ENCODE measurements at places on chromosomes 7 and 10.
A peak's percentile ranks its signal among the peaks of the same experiment; 100 is the strongest.

- DNase-seq, result no peak
Measured at GRCh38 chr7:13742126-13742525, 247.3 kb downstream of the ETV1 start.

- DNase-seq, result no peak
Measured at GRCh38 chr7:94276795-94277194, 117.9 kb upstream of the COL1A2 start.

- no peak for DNase-seq
Measured at GRCh38 chr7:99006739-99007424, 128.6 kb downstream of the TRRAP start.

GRCh38 chr10:27815846-27816245 lies 70.2 kb upstream of the MKX start:
- DNase-seq, result no peak

- DNase-seq, result peak; percentile 43
Measured at GRCh38 chr10:21724687-21725367, 190.8 kb downstream of the MLLT10 start.

DNA sequence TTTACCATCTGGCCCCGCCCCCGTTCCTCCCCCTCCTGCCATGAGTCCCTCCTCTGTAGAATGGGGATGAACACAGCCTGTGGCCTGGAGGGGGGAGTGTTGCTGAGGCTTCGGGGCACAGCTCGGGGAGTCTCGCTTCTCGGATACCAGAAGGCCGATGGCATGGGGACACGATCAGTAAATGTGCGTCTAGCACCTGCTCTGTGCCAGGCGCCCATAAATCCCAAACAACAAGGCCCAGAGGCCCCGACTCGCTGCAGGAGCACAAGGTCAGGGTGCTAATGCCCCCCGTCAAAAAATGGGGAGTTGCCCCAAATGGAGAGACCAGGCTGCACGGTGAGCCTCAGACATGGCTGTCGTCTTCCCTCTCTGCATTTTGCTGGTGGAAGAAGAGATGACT lies 40.7 kb downstream of the JAKMIP3 start:
- DNase-seq, result no peak

- no peak for DNase-seq
Measured at GRCh38 chr7:111168182-111168581, 77.3 kb downstream of the LRRN3 start.

GRCh38 chr7:113431406-113431805 lies 313.1 kb upstream of the SMIM30 start:
- DNase-seq, result no peak

- DNase-seq, result no peak
Measured at GRCh38 chr10:5105626-5106025, 11.4 kb downstream of the AKR1C3 start.

GRCh38 chr7:47503281-47503680 lies 78.6 kb downstream of the TNS3 start:
- DNase-seq, result no peak

GRCh38 chr10:63573068-63573697 lies 52.0 kb downstream of the REEP3 start:
- peak; percentile 49 for DNase-seq

- no peak for DNase-seq
Measured at GRCh38 chr7:46489106-46489505, 568.0 kb upstream of the IGFBP3 start.

GRCh38 chr10:116712519-116712918 lies 29.8 kb downstream of the HSPA12A start:
- DNase-seq, result no peak

DNA sequence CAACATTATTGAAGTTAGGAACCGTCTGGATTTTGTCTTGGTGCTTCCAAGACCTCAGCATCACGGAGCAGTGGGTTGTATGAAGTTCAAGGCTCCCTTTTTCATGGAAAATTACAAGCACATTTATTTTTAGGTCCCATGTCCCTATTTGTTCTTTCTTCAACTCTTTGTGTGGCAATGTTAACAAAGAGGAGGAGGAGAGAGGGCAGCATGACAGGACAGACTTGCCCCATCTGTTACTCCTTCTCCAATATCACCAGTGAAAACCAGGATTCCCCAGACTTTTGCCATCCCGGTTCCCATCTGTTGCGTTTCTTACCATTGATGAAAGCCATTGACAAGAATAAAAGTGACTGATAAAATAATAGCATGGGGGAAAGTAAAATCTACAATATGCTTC lies 28.6 kb downstream of the EEPD1 start:
- DNase-seq, result no peak

- DNase-seq, result no peak
Measured at GRCh38 chr7:10662491-10662890, 311.2 kb upstream of the PHF14 start.

DNA sequence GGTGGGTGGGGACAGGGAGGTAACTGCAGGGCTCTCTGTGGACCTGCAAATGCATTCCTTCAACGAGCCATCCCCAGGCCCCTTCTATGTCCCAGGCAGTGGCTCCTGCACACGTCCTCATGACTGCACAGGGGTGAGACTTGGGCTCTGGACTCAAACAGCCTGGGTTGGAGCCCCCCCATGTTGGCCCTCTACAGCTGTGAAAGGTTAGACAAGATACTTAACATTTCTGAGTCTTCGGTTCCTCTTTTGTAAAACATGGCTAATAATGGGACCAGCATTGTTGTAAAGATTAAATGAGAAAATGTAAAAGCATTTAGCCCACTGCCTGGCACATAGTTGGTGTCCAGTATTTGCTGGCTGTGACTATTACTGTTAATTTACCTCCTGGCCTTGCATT lies 41.8 kb downstream of the CHST3 start:
- DNase-seq, result no peak

DNA sequence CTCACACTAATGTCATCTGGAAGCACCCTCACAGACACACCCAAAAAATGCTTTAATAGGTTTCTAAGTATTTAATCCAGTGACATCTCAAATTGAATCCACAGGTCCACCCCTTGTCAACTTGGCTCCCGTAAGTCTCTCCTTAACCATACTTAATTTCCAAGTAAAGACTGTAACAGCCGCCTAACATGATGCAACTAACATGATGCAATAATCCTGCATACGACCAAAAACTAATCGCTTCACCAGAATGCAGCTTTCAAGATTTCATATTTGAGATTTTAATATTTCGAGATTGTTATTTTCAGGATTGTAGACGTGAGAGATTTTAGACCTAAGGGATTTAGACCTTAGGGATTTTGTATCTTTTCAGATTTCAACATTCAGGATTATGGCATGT lies 3.7 kb upstream of the HDAC9 start:
- no peak for DNase-seq

DNA sequence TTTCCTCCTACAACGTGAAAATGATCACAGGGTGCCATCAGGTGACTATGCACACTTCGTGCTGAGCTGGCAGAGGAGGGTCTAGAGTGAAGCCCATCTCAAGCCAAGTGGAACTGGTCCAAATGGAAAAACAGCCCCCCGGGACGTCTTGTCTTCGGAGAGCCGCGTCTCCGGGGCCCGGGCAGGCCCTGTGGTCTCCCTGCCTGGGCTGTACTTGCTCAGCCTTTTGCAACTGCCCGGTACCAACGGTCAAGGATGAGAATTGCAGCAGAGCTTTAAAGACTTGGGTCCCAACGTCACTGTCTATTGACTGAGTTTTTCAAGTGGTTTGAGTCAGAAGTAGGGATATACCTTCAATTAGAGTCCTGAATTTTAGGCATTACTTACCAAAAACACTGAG lies 315.5 kb downstream of the PTPRN2 start:
- DNase-seq, result no peak

DNA sequence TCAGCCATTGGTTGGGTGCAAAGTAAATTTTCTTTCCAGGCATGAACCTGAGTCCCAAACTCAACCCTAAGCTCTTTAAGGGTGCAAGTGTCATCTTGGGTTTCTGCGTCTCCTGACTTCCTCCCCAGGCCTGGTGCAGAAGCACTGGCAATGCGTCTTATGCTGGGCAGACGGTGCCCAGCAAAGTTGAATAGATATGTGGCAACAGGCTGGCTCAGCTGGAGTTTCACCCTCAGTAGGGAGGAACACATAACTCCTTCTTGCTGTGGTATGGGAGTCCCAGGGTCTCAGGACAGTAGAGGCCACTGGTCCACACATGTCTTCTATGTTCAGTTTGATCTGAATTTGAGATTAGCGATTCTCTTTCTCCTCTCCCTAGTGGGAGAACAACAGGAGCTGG lies 181.3 kb downstream of the RPS24 start:
- DNase-seq, result no peak

GRCh38 chr7:70480927-70481569 lies 650.9 kb upstream of the GALNT17 start:
- no peak for DNase-seq

GRCh38 chr7:150626696-150627095 lies 5.5 kb downstream of the GIMAP6 start:
- no peak for DNase-seq

DNA sequence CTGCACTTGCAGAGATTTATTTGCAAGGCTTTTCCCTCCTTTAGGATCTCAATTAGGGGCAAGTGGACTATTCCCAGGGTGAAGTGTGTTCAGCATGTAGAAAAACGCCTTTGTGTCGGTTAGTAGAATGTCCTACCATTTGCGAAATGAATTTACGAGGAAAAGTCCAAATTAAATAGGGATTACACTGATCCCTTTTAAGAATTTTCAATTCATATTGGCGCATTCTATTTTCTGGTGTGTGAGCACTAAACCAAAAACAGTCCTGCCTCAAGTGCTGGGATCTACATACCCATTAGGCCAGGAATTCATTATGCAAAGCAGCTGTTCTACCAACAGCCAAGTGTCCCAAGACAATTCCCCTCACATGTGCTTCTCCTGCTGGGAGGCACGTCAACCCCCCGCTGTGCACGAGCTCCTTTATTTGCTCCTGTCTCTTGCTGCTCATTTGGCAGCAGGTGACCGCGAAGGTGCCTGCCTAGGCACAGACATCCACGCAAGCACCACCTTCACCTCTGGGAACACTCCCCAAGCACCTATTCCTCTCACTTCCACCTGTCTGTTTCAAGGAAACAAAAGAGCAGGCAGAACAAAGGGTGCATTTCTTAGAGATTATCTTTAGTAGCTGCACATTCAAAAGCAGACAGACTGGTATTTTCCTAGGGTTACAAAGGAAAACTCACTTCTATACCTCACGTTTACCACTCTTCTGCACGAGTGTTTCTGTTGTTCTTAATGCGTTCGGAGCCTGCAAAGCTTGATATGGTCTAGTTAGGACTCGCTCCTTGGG lies 134.6 kb upstream of the FGFR2 start:
- no peak for DNase-seq

DNA sequence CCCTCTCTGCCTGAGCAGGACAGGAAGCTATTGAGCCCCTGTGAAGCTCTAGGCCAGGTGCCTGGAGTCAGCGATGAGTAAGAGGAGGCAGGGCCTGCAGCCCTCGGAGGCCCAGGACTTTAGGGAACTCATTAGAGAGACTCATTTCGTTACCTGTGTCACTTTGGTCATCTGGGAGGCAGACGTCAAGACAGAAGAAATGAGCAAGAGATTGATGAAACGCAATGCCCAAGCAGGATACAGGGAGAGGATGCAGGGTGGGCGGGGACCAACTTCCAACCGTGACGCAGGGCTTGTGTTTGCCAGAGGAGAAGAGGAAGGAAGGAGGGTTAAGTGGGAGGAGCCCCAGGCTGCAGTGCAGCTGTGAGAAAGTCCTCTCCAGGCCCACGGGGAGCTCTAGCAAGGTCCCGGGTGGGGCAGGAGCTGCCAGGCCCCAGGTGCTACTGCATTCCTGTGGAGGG lies 26.4 kb upstream of the GNA12 start:
- peak; percentile 53 for DNase-seq

DNA sequence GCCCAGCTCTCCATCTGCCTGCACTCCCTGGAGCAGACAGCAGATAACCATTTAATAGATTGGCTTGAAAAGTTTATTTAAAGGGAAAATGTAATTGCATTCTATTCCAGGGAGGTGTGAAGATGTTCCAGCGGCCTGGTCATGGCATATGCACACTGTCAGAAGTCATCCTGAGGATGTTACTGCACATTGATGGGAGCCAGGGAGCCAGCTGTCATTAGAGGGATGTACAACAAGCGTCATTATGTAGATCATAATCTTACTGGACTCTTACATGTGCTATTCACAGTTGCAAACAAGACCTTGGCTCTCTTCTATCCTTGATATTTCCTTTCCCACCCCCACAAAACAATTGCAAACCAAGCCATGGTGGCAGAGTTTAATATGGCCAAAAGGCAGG lies 65.4 kb downstream of the FAM204A start:
- DNase-seq, result no peak

GRCh38 chr7:64863969-64864368 lies 39.1 kb upstream of the ZNF273 start:
- DNase-seq, result no peak
